ENCODE measurements at places on chromosomes 16 and 17.

DNA sequence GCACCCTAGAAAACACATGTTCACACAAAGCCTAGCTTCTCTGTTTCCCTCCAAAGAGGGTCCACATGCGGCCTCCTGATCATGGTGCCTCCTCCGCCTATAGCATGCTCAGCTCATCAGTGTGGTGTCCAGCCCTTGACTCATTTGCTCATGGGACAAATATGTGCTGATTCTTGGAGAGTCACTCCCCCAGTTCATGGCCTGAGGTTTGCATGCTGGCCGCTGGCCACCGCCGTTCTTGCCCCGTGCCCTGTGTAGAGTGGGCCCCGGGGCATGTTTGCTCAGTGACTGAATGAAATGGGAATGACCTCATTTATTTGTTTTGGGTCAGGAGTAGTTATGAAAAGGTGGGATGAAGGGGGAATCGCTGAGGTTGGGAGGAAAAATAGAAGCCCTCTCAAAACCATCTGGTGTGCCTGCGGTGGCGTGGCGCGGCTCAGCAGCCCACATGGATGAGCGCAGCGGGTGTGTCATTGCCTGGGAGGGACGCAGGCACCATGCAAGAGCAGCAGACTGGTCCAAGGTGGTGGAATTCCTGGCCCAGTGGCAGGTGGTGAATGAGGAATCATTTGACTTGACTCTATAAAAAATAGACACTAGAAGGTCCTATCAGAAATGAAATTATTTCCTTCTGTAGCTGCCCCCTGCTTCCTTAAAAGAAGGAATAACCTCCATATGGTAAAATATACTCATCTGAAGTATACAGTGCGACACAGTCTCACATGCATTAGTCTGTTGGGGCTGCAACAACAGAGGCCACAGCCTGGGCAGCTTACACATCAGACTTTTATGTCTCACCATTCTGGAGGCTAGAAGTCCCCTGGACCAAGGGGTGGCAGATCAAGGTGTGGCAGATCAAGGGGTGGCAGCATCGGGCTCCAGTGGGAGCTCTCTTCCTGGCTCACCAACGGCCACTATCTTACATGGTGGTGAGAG is 31.7 kb downstream of the CRISPLD2 start:
- DNase-seq: no peak

GRCh38 chr16:85227084-85227945 is 115.0 kb upstream of the CIBAR2 start:
- no peak for DNase-seq

DNA sequence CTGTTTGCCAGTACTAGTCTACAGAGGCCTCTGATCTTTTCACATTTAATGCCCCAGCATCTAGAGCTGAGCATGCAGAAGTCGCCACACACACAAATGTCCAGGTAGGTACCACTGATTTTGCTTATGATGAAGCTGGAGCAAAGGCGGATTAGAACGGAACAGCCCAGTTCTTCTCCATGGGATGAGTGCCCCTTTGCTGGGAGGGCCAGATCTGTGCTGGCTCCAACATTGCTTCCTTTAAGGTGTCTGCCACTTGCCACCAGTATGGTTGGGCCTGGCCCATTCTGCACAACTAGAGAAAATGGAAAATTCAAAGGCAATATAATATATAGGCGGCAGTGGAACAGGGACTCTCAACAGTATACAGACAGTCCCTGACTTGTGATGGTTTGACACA is 2.2 kb upstream of the MNT start:
- no peak for DNase-seq

- peak; percentile 17 for DNase-seq
Measured at GRCh38 chr17:17568772-17569195, 22.7 kb downstream of the PEMT start.

DNA sequence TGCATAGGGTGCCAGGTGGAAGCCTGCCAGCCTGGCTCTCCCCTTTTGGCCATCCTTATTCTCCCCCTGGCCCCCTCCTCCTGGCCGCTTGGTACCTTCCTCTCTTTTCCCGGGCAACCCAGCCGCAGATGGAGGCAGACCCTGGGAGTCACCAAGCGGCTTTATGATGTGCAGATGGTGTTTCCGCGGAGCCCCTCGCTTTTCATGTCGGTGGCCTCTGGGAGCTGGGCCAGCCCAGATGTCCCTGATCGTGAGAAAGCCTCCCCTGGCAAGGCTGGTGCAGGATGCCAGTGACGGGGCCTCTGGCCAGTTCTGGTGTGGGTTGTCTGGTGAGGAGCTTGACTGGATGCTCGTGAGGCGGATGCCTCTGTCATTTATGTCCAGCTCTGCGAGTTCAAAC is 18.0 kb upstream of the BRD7 start:
- DNase-seq: no peak
